ENCODE measurements at places on chromosomes 2 and 18.

- no peak for DNase-seq
Observed at GRCh38 chr2:120399889-120400240, 53.9 kb downstream of the INHBB start.

GRCh38 chr2:197515315-197515738, 539 bp upstream of the MOB4 start:
- DNase-seq, result no peak

DNA sequence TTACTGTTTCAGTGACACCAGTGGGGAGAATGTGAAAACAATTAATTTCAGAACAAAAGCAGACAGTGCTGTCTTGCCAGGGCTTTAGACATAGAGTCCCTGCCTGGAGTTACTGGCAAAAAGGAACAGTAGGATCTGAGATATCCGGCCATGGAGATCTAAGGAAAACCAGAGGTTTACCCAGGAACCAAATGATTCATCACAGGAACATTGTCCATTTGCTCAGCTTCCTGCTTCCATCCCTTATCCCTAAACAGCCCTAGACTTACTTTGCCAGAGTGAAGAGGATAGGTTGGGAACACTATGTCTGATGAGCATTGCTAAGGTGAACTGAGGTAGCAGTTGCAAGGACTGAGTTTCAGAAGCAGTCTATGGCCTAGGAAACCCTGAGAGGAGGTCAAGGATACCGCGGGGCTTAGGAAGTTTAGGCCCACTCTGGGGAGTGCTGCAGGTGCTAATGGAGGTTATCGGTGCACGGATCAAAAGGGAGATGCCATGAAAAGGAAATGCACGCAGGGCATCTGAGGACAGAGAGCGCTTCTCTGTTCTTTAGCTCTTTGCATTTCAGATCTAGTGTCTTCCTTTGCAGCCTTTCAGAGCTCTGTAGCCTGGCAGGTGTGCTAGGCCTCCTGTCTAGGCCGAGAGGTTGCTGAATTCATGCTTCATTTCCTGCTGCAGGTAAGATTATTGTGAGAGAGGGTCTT, 223.9 kb downstream of the CDCA7 start:
- no peak for DNase-seq

DNA sequence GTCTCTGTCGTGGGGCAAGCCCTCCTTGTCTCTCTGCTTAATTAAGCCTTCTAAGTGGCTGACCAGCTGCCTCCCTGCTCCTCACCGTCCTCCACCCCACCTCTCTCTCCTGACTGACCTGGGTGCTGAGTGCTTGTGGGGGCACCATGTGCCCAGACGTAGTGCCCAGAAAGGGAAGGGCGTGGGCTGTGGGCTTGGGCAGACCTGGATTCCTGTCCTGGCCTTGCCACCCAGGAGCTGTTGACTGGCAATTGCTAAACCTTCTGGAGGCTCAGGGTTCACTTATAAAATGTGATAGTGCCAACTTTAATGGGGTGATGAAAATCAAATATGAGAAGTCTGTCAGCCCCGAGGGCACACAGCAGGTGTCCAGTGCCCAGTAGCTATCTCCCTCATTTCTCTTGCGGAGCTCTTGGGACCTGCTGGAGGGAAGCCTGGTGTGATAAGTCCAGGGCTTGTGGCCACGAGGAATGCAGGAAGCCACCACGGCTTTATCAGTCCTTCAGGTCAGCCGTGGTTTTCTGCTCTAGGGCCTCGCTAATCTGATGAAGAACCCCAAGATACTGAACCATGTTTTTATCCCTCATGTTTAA, 22.0 kb upstream of the INHBB start:
- no peak for DNase-seq

DNA sequence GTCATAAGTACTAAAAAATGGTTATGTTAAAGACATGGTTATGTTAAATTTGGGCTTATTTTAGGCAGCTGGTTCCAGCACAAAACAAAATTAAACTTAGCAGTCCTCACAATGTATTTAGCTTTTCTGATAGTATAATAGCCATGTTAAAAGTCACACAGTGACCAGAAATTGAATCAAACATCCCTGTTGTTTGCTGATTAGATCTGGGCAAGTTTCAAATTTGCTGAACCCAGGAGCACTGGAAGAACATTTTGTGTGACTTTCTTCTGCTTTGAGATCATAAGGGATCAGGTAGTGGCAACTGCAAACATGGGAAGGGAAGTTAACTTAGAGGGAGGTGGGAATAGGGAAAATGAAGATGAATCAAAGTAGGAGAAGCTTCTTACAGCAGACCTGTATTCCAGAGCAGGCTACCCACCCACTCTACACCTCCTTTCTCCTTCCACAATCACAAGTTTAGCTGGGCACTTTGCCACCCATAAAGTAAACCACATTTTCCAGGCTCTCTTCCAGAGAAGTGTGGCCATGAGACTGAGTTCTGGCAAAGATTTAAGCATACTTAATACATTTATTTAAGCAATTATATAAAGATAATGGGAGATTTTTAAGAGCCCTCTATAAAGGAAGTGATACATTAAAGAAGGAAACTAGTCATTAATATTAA, 616.1 kb upstream of the LRATD1 start:
- DNase-seq, result no peak

DNA sequence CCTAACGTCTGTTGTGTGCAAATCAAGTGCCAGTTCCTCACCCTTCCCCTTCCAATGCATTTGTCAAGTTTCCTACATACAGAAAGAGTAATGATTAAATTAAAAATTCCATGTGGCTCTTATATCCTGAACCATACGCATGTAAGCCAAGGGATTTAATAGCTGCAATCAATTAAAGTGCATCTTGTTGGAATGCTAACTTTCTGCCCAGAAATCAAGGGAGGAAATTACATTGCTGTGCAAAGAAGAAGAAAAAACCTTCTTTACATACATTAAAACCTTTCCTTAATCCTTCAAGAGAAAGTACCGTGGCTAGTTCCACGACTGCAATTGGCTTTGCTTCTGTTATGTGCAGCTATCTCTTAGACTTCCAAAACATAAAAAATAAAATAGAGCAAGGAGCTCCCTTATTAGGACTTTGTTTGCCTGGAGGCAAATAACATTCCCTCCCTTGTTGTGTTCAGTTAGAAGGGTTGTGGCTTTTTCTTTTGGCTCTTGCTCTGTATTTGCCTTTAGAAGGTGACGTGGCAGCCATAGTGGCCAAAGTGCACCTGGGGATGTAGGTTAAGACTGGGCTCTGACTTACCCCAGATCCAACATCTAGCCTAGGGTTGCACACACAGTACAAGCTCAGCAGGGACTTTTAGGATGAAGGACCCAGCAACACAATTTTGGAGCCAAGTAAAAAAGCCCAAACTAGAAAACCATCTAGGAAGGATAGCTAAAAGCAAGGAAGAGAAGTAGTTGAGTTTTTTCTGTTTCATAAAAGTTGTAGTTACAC, 158.3 kb downstream of the ANTXR1 start:
- DNase-seq, result no peak

GRCh38 chr18:57023275-57023882, 123.5 kb upstream of the BOD1L2 start:
- DNase-seq, result no peak

DNA sequence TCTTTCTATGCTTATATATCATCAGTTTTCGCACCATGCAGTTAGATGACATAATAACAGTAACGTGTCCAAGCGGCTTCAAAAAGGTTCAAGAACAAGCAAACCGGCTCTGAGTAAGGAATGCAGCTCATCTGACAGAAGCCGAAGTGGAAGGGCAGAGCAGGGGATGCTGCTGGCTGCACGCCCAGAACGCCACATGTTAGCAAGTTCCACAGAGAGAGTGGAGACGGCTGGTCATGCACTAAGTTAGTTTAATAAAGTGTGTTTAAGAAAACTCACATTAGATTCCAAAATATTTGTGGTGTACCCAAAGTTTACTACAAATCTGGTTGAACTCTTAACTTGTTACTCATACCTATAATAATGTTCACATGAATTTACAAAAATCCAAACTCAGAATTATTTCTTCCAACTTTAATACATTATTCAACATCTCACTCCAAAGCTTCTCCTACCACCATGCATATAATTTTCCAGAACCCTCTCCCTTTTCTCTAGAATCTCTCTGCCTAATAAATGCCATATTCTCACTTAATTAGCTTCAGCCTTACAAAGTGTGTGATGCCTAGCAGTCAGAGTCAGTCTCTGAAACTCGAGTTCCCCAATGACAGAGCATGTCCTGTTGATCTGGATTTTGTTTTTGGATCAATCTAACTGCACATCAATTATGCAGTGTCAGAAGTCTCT, 170.0 kb downstream of the DNAH7 start:
- peak; percentile 63 for DNase-seq

GRCh38 chr2:101040072-101040471, 38.0 kb downstream of the RPL31 start:
- DNase-seq, result no peak

GRCh38 chr18:39215920-39216319, 1650.3 kb upstream of the CELF4 start:
- DNase-seq, result no peak

DNA sequence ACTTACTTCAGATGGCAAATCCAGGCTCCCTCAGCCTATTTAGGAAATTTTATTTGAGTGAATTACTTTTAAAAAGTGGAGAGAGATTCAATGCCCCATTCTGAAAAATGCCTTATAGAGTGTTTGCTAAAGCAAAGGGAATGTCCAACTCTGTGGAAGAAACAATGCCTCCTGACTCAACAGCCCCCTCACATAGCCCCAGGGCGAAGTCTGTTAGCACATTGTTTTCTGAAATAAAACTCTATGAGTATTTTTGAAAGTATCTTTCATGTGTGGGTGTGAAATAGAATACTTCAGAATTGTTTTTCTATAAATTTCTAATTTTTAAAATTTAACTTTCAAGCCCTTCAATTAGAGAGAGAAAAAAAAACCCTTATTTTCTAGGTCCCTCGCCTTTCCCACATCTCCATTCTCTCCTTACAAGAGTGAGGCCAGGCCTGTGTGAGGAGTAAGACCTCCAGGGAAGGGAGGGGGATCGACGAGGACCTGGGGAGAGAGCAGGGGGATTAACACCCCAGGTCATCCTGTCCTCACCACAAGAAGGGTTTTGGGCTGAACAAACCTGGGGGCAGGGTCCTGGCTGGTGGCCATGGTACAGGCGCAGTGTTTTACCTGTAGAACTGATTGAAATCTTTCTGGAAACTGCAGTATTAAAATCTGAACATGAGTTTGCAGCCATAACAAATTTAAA, 141.4 kb downstream of the SNTG2 start:
- no peak for DNase-seq

DNA sequence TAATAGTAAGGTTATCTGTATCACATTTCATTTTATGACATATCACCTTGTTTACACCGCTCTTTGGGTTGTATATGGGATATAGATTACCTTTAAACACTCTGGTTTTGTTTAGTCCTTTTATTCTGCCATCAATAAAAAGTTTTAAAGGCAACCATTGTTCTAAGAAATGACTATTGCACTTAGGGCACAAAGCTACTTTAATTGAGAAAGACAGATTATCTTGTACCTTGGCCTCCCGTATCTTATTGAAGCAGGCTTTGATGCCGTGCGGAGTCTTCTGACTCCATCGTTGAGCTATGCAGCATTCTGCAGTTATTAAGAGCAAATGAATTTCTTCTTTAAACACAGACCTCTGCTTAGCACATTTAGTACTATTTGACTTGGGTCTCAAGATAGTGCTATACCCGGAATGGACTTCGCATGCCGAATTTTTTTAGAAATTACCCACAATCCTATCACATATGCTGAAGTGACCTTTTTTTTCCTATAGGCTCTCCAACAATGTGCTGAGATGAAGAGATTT, 16.7 kb downstream of the PKDCC start:
- no peak for DNase-seq

DNA sequence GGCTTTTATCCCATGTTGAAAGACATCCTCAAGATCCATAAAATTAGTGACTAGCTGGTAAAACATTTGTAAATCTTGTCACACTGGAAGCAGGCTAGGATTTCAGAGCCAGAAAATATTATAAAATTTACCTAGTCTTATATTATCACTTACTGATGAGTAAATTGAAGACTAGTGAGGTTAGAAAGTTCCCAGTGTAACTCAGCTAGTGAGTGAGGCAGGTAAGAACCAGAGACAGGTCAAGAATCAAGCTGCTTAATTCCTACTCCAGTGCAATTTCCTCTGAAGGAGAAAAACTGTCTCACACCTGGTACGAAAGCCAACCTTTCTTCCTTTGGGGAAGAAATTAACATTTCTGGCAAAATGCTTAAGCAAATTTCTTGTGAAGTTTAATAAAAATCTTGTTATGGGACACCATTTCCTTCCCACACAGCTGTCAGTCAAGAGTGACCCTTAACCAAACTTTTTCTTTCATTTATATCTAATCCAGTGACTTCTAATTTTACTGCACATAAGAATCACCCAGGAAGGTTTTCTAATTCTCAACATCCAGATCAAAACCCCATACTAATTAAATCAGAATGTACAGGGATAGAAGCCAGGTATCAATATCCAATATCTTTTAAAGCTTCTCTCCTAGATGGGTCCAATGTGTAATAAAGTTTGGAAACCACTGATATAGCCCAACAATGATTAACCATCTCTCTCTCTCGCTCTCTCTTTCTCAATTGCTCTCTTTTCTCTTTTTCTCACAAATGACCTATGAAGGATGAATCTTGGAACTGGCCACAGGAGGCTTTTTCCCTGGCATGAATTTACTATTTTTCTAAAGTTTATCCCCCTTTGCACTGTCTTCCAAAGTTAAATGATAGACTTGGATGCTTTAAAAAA, 264.3 kb upstream of the SLC39A10 start:
- no peak for DNase-seq

DNA sequence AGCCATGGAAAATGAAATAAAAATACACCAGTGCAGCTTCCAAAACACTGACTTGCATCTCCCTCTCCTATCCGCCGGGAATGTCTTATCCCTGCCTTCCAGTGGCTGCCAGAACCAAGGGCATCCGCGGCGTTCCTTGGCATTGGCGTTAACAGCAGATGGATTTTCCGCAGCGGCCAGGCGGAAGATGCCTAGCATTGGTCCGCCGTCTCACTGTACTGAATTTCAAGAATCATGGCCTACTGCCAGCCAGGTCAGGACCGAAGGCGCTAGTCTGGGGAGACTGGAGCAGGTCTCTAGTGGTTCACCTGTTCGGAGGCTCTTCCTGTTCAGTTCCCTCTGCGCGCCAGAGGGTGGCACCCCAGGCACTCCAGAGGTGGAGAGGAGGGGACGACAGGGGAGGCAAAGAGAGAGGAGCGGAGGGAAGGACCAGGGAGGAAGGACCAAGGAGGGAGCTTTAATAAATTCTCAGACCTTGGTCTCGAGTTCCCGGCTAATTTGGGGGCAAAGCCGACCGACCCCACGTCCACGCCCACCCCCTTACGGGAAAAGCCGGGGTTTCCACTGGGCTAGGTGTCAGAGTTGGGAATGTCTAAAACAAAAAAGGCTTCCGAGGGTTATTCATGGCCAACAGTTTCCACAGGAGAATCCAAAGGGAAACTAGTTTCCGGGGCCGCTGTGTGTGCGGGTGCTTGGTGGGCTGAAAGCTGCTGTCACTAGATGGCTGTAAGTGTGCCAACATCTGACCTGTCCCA, 3.7 kb upstream of the BCL2L11 start:
- no peak for DNase-seq

DNA sequence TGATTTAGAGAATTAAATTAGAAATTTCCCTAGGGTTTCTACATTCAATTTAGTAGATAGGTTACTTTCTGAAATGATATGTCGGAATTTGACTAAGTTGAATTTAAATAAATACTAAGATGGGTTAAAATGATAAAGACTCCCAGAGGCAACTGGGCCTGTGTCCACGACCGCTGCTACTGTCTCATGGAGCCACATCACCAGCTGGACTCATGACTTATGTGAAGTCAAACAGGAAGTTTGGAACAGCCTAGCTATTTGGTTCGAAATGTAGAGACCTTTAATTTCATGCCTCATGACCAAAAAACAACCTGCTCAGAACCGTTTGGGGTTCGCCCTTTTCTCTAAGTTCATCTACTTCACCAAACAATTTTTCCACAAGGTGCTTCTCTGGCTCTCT, 22.2 kb downstream of the GRHL1 start:
- no peak for DNase-seq

All from SK-N-MC (cell line).